Tibial nerve (tissue), 4 donors: ENCODE measurements at places on chromosomes 1 and 21.

GRCh38 chr1:160734301-160734700, 4.7 kb upstream of the SLAMF7 start:
- no peaks in the 10 kb centered on the region for H3K4me1 ChIP-seq
- no peaks in the 10 kb centered on the region for H3K27me3 ChIP-seq
- DNase-seq, result no peak
- no peaks in the 10 kb centered on the region for H3K36me3 ChIP-seq

DNA sequence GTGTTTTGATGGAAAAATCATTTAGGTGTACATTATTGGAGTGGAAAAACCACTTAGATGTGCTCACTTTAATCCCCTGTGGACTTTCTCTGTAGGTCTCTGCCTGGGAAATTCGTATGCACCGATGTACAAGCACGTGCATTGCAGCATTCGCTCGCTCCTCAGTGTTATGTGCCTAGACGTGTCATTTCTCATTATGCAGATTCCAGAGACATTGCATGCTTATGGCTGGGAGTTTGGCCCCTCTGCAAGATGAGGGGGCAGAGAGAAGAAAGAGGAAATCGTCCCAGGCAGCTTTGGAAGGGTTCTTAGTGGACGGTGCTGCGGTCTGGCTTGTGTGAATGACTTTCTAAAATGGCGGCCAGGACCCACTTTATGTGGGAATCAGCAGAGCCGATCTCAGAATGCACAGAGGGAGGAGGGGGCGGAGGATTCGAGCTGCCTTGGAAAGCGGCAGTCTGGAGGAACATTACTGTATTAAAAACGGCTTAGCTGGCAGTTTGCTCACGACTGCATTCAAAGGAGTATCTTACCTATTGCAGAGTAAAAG, 2.3 kb downstream of the SPEN start:
- peak overlapping the region; percentile 74 for H3K4me3 ChIP-seq
- H3K27ac ChIP-seq, result peak overlapping the region; percentile 99
- H3K4me1 ChIP-seq, result peaks cover 66% of the 10 kb centered on the region
- H3K27me3 ChIP-seq, result no peaks in the 10 kb centered on the region
- no peak for DNase-seq
- H3K36me3 ChIP-seq, result no peaks in the 10 kb centered on the region

DNA sequence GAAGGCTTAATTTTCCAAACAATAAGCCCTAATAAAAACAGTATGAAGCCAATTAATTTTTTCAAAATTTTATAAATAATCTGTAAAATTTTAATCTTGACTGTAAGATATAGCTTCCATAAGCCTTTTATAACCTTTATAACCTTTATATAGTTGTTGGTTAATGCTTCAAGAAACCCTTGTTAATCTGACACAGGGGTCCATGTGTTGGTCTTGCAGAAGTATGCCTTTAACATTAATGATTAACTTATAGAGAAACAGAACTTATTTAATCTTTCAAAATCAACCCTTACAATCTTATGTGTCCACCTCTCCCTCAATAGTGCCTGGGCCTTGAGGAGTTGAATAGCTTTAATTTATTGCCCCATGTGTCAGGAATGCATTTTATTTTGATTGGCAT, 23.2 kb upstream of the HAO2 start:
- no peaks in the 10 kb centered on the region for H3K4me1 ChIP-seq
- no peak for DNase-seq
- no peaks in the 10 kb centered on the region for H3K27me3 ChIP-seq
- no peak overlapping the region for H3K4me3 ChIP-seq
- H3K36me3 ChIP-seq, result no peaks in the 10 kb centered on the region
- no peak overlapping the region for H3K27ac ChIP-seq

GRCh38 chr21:16579538-16579937, 849.8 kb downstream of the USP25 start:
- H3K36me3 ChIP-seq, result no peaks in the 10 kb centered on the region
- H3K4me3 ChIP-seq, result peak overlapping the region; percentile 16
- H3K27me3 ChIP-seq, result no peaks in the 10 kb centered on the region
- no peak for DNase-seq

- H3K4me1 ChIP-seq, result no peaks in the 10 kb centered on the region
- H3K27ac ChIP-seq, result peak overlapping the region; percentile 75
- no peak overlapping the region for H3K4me3 ChIP-seq
- no peaks in the 10 kb centered on the region for H3K36me3 ChIP-seq
Observed at GRCh38 chr21:41367945-41368734, 6.3 kb downstream of the MX2 start.

- peak overlapping the region; percentile 42 for H3K27ac ChIP-seq
- no peak overlapping the region for H3K4me3 ChIP-seq
- peaks cover 15% of the 10 kb centered on the region for H3K4me1 ChIP-seq
- H3K27me3 ChIP-seq, result no peaks in the 10 kb centered on the region
- no peak for DNase-seq
Observed at GRCh38 chr1:11151826-11152612, 37.1 kb upstream of the ANGPTL7 start.

GRCh38 chr1:174052621-174053020, 30.5 kb upstream of the RC3H1 start:
- H3K36me3 ChIP-seq, result no peaks in the 10 kb centered on the region
- H3K27me3 ChIP-seq, result no peaks in the 10 kb centered on the region
- peak overlapping the region; percentile 83 for H3K27ac ChIP-seq
- H3K4me3 ChIP-seq, result no peak overlapping the region

- DNase-seq, result no peak
- no peaks in the 10 kb centered on the region for H3K36me3 ChIP-seq
- no peaks in the 10 kb centered on the region for H3K27me3 ChIP-seq
- H3K4me1 ChIP-seq, result no peaks in the 10 kb centered on the region
- H3K4me3 ChIP-seq, result no peak overlapping the region
- no peak overlapping the region for H3K27ac ChIP-seq
Observed at GRCh38 chr1:217856342-217857034, 225.3 kb downstream of the SPATA17 start.

DNA sequence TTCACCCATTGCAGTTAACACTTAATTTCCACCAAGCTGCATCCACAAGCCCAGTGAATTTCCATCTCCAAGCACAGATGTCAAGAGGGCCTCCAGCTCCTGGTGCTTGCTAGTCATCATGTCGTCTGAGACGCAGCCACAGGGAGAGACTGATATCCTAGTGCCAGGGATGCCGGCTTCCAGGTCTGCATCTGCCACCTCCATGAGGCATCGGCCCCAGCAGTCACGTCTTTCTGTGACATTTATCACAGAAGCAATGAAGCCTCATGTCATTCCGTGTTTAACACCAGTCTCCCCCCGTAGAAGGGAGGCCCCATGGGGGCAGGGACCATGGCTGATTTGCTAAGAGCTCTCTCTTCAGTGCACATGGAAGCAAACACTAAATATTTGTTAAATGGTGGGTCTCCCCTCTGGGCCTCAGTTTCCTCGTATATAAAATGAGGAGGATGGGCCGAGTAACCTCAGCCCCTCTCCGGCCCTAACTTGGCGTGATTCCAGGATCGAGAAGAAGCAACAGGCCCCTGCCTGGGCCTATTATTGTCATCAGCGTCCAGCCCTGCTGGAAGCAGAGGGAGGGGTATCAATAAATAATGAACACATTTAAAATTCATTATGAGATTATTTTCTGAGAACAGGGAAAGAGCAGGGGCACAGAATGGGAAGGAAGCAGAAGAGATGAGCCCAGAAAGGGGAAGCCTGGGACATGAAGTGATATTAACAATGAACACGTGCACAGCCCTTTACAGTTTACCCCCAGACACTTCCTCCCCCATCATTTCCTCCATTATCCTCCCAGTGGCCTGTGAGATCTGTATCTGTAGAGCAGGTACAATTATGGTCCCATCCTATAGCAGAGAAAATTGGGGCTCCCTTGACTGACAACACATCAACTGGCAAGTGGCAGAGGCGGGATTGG, 837 bp upstream of the C1QB start:
- H3K27ac ChIP-seq, result no peak overlapping the region
- H3K27me3 ChIP-seq, result no peaks in the 10 kb centered on the region
- no peak for DNase-seq
- no peak overlapping the region for H3K4me3 ChIP-seq
- H3K36me3 ChIP-seq, result no peaks in the 10 kb centered on the region

DNA sequence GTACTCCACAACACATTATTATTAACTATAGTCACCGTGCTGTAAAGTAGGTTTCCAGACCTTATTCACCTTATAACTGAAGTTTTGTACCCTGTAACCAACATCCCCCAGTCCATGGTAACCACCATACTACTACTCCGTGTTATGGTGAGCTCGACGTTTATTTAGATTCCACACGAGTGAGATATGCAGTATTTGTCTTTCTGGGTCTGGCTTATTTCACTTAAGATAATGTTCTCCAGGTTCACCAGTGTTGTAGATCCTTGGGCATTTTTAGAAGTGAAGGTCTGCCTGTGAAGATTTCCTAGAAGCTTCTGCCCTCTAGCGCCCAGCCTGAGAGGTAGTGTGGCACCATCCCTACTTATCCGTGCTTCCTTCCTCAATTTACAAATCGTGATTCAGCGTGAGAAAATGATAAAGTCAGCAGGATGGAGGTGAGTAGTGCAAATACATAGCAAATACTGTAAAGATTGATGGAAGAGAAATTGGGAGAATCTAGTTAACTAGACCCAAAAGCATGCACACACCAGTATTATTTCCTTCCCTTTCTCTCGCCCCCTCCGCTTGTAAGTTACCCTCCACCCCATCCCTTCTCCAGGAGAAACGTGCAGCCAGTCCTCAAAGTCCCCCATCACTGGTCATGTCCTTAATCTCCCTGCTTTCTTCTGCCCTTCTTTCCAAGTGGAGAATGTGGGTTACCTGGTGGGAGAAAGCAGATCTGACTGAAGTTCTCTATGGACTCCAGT, 36.0 kb upstream of the DISC1 start:
- no peaks in the 10 kb centered on the region for H3K4me1 ChIP-seq
- no peak overlapping the region for H3K4me3 ChIP-seq
- DNase-seq, result peak; percentile 44
- no peak overlapping the region for H3K27ac ChIP-seq
- no peaks in the 10 kb centered on the region for H3K27me3 ChIP-seq

GRCh38 chr1:234775477-234776246, 165.7 kb upstream of the IRF2BP2 start:
- no peak overlapping the region for H3K27ac ChIP-seq
- H3K36me3 ChIP-seq, result no peaks in the 10 kb centered on the region
- DNase-seq, result no peak
- H3K27me3 ChIP-seq, result peaks cover 38% of the 10 kb centered on the region
- no peaks in the 10 kb centered on the region for H3K4me1 ChIP-seq
- H3K4me3 ChIP-seq, result no peak overlapping the region

- no peak overlapping the region for H3K4me3 ChIP-seq
- no peaks in the 10 kb centered on the region for H3K27me3 ChIP-seq
- no peak overlapping the region for H3K27ac ChIP-seq
- H3K36me3 ChIP-seq, result no peaks in the 10 kb centered on the region
Observed at GRCh38 chr1:72462186-72462905, 180.0 kb upstream of the NEGR1 start.

DNA sequence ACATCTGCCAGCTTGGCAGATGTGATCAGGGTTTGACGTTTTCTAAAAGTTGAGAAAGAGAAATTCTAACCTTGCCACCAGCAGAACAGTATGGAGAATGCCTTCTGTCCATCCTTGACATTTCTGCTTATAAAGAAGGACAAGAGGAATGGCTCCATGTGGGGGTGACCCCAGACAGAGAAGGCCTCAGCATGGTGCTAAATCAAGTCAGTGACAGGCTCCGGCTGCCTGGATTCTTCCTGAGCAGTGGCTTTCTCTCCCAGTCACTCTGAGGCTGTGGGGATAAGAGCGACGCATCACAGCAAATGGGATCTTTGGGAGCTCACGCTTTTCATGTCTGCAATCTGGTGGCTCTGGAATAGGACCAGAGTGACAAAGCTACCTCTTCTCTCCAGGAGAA, 640.2 kb upstream of the CAMK1G start:
- H3K27me3 ChIP-seq, result no peaks in the 10 kb centered on the region
- no peaks in the 10 kb centered on the region for H3K4me1 ChIP-seq
- no peaks in the 10 kb centered on the region for H3K36me3 ChIP-seq
- H3K4me3 ChIP-seq, result no peak overlapping the region
- DNase-seq, result no peak

DNA sequence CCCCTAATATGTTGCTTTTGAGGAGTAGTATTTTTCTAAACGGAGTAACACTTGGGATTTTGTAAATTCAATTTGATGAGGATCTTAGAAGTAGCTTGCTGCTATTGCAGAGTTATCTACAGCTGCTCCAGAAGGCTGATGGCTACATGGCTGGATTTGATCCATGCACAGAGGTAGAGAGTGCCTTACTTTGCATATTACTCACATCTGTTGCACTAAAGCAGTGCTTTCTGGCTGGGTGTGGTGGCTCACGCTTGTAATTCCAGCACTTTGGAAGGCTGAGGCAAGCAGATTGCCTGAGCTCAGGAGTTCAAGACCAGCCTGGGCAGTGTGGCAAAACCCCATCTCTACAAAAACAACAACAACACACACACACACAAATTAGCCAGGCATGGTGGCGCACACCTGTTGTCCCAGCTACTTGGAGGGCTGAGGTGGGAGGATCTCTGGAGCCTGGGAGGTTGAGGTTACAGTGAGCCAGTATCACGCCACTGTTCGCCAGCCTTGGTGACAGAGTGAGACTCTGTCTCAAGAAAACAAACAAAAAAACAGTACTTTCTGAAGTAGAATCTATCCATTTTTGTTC, 24.6 kb downstream of the RALGPS2 start:
- peaks cover 8% of the 10 kb centered on the region for H3K4me1 ChIP-seq
- no peaks in the 10 kb centered on the region for H3K27me3 ChIP-seq
- H3K27ac ChIP-seq, result no peak overlapping the region
- no peak overlapping the region for H3K4me3 ChIP-seq
- DNase-seq, result no peak
- no peaks in the 10 kb centered on the region for H3K36me3 ChIP-seq

DNA sequence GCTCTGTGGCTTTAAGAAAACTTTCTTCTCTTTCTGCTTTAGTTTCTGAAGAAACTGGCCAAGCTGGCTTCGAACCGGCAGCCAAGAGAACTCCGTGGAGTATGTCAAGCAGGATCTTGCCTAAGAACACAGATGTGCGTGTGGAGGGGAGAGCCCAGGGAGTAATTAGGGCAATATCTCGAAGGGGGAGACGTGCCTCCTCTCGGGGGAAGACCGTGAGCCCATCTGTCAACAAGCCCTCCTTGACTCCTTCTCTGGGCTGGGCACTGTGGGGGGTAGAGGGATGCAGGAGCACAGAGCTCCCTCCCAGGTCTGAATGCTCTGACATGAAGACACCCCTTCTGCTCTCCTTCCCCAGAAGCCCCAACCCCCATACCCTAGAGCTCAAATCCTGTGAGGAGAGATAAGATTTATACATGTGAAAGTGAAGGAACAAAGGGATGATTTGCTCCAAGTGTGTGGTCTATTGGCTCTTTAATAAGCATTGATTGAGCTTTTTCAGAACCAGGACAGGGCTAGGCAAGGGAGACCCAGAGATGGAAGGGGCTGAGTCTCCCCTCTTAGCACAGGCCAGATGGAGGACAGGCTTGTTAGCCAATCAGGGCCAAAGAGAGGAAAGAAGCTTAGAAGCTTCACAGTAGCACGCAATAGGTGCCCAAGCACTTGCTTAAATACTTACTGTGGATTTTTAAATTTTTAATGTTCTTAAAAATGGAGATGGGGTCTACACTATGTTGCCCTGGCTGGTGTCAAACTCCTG, 37.5 kb downstream of the EDN2 start:
- DNase-seq, result no peak
- H3K36me3 ChIP-seq, result no peaks in the 10 kb centered on the region
- peaks cover 4% of the 10 kb centered on the region for H3K4me1 ChIP-seq
- H3K4me3 ChIP-seq, result no peak overlapping the region
- no peaks in the 10 kb centered on the region for H3K27me3 ChIP-seq

- no peaks in the 10 kb centered on the region for H3K4me1 ChIP-seq
- H3K36me3 ChIP-seq, result no peaks in the 10 kb centered on the region
Observed at GRCh38 chr1:244280859-244281258, 170.8 kb downstream of the ADSS2 start.
